Stimulated activated CD4-positive, alpha-beta T cell treated with anti-CD3 and anti-CD28 coated beads, Interleukin-12 subunit alpha, Interleukin-12 subunit beta, amount 100 ng/mL, for 4 hours (primary cell): ENCODE measurements at places on chromosomes 16 and 17.
A peak's percentile ranks its signal among the peaks of the same experiment; 100 is the strongest.

DNA sequence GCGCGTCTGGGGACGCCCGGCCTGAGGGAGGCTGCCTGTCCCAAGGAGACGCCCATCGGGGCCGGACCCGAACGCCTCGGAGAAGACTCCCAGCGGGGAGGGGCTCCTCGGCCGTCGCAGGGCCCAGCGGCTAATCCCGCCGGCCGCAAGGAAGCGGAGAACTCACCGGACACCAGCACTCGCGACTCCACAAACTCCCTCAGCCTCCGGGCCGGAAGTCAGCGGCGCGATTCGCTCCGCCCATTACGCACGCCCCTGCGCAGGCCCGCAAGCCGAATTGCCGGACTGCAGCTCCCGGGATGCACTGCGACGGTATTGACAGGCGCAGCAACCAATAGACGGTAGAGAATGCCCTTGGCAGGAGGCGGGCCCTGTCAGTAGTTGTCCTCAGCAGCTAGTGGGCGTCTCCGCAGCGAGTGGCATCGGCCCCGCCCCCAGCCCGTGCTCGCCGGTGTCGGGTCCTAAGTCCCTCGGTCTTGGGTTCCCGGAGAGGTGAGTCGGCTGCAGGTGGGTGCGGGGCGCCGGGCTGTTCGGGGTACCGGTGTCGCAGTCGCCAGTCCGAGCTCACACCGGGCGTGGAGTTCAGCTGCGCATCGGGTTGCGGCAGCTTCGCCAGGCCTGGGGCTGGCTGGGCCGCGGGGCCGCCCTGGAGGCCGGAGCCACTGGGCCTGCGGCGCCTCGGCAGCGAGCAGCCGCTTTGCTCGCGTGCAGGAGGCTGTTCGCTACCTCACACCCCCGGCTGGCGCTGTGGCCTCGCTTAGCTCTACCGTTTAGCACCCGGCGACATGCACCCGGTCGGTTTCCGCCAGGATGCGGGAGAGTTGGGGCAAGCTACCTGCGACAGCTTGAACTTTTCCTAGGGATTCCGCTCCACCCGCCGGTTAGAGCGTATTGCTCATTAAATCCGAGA is at the start of the genes ZNF174 and ZSCAN32:
TSS of gene ZNF174 (plus strand) at position 437 of the 910 bp plus-strand sequence. CDS start 790 bp downstream, outside the sequence.
TSS of gene ZSCAN32 (minus strand) at position 226 of the 910 bp plus-strand sequence. CDS start 3,447 bp downstream, outside the sequence.
- peak; percentile 97 for DNase-seq

DNA sequence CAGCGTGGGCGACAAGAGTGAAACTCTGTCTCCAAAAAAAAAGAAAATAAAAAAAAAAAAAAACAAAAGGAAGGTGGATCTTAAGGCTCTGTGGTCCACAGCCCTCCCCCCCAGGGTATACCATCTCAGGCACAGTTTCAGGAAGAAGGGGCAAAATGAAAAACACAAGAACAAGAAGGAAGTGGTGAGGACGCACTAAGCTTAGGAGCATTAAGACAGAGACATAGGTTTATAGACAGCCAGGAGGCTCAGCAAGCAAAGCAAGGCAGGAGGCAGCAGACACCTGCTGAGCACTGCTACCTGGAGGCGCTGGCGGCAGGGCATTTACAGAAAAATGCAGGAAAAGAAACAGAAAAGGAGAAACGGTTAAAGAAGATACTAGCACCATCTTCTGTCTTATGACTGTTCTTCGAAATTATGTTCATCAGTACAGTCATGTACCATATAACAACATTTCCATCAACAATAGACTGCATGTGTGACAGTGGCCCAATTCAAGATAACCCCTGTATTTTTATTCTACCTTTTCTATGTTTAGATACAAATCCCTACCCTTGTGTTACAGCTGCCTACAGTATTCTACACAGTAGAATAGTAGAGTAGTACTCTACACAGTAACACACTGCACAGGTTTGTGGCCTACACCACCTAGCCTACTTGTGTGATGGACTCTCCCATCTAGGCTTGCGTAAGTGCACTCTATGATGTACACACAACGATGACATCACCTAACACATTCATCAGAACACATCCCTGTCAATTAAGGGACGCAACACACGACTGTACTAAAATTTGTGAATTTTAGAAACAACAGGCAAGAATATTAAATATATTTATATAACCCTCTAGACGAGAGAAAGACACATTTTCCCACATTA is 62.5 kb downstream of the XPO6 start:
- DNase-seq, result no peak

DNA sequence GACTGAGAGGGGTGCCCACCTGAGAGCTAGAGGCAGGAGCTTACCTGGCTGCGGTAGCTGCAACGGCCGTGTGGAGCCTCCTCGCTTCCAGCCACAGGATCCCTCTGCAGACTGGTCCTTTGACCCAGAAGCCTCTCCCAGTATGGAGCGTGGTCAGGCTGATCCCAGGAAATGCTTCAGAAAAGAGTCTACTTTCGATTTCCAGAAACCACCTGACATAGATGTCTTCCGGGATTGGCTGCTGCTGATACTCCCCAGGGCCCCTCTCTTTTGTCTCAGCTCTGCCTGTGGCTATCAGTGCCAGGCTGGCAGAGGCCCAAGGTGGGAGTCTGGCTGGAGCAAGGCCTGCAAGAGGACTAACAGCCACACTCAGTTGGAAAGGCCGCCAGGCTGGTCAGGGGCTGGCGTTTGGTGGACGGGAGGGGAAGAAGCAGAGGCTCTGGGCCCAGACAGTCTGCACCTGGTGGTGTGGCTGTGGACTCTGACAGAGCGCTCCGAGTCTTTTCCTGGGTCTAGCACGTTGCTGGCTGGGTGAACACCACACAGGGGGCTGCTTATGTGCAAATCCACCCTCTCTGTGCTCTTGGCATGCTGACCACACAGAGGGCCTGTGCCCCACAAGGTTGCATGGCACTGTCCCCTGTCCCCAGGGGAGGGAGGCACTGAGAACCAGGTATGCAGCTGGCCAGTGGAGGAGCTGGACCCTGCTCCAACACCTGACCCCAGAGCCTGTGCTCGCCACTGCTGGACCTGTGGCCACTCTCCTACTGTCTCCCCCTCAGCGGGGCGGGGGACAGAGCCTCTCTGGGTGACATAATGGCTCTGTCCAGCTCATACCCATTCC is at the start of gene LGALS3BP:
TSS of gene LGALS3BP (minus strand) at position 144 of the 844 bp plus-strand sequence. CDS start 2,732 bp downstream, outside the sequence.
- DNase-seq, result no peak

- DNase-seq, result no peak
These were observed 9.8 kb upstream of the CD300E start for GRCh38 chr17:74633326-74633725.

DNA sequence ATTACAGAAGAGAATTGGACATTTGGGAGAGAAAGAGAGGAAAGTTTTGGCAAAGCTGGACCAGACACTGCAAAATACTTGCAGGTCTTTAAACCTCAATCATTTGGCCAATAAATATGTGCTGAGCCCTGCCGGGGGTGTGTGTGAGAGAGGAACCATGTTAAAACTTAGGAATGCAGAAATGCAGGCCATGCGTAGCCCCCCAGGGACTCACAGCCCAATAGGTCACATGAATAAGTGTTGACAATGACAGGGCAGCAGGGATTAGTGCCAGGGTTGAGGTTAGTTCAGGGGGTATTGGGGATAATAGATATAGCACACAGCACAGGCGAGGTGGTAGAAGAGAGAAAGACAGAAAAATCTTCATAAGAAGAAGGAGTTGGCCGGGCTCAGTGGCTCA is 113.3 kb upstream of the ADAMTS18 start:
- no peak for DNase-seq

- no peak for DNase-seq
These were observed 20.2 kb upstream of the TVP23A start for GRCh38 chr16:10838621-10839278.

- DNase-seq, result peak; percentile 58
These were observed at the start of gene CHD3 for GRCh38 chr17:7888184-7888920. Gene CHD3, plus strand, starts transcription at chr17:7888789. Its CDS starts 212 bp downstream, at chr17:7889001.

GRCh38 chr16:3256146-3256865 is at the start of gene MEFV:
Gene MEFV, minus strand, starts transcription at chr16:3256633. Its CDS starts 46 bp downstream, at chr16:3256587.
- no peak for DNase-seq

DNA sequence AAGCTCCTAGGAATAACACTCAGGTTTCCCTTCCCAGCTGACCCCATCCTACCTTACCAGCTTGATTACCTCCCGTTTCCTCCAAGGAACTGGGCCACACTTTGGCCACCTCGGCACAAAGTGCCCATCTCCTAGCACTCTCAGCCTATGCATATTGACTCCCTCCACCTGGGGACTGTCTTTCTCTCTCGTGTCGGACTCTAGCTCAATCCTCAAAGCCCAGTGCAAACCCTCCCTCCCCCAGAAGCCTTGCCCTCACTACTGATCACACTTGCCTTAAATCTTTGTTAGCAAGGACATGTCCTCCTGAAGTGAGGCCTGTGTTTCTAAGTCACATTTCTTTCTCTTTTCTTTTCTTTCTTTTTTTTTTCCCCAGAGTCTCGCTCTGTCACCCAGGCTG is 2.6 kb upstream of the RAB26 start:
- DNase-seq, result no peak

DNA sequence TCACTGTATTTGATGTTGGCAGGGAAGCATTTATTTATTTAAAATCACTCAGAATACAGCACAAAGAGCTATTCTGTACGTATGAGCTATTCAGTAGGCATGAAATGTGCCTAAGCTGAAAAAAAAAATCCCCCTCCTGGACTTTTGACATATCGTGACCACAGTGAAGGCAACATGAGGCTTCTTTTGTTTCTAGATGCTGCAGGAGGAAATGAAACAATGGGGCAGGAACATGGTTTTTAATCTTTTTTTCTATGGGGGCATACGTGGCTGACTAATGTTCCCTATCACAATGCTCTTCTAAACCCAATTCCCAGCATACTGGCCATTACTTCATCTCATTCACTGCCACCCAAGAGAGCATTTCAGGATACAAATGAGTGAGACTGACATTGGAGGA is 191.0 kb upstream of the PMFBP1 start:
- no peak for DNase-seq

DNA sequence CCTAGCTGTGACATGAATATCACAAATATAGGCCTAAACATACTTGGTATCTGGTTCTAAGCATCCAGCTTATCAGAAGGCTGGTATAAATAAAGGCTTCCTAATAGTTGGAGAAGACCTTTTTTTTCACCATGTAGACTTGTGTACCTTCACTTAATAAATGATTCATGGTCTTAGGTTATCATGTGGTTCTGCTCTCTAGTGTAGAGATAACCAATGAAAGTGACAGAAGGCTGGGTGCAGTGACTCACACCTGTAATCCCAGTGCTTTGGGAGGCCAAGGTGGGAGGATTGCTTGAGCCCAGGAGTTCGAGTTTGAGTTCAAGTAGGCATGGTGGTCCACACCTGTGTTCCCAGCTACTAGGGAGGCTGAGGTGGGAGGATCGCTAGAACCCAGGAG is 3.1 kb downstream of the DDX19A start:
- no peak for DNase-seq

GRCh38 chr17:55571095-55571494 is 59.8 kb upstream of the SMIM36 start:
- no peak for DNase-seq

GRCh38 chr17:76139801-76140660 is 1.0 kb downstream of the FOXJ1 start:
- DNase-seq, result peak; percentile 32

DNA sequence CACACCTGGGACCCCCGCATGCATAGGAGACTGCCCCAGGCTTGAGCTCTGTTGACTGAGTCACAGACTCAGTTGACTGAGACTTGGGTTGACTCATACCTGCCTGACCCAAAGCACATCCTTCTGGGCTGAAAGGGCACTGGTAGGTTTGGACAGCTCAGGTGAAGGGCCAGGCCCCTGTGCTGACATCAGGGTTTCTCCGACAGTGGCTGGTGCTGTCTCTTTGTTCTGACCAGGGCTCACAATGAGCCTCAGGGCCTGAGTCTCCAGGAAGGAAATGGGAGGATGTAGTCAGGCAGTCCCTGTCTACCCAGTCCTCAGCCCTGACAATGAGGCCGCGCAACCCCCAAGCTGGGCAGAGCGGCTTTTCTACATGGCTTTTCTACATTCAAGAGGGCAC is 6.5 kb downstream of the SPNS2 start:
- no peak for DNase-seq

DNA sequence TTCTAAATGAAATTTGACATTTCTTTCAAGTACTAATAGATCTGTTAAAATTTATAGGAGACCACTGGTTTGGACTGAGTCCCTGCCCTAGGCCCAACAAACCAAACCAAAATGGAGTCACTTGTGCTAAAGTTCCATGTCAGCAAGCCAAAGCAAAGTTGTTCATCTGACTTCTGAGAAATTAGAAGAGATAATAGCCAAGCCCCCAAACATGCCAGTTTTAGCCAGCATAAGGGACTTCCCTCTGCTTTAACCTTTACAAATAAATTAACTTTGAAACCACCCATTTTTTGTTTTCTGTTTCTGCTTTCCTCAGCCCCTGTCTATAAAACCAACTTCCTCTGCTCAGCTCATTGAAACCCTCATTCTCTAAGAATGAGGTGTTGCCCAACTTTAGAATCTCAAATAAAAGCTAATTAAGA is 18.9 kb downstream of the CDR2 start:
- DNase-seq, result no peak

GRCh38 chr17:44557651-44558285 is 484 bp downstream of the FZD2 start:
- DNase-seq, result no peak

- DNase-seq, result no peak
These were observed 73.0 kb downstream of the ABCC6 start for GRCh38 chr16:16150117-16150877.

GRCh38 chr17:49715717-49716279 is 8.0 kb upstream of the SLC35B1 start:
- no peak for DNase-seq

GRCh38 chr17:63697341-63698286 is 2.3 kb downstream of the LIMD2 start:
- peak; percentile 65 for DNase-seq

- no peak for DNase-seq
These were observed 17.0 kb upstream of the LHX1 start for GRCh38 chr17:36920032-36921005.

GRCh38 chr17:9218911-9219310 is 197.6 kb downstream of the NTN1 start:
- DNase-seq, result no peak

- DNase-seq, result no peak
These were observed 5.8 kb downstream of the CMTM3 start for GRCh38 chr16:66610111-66610820.

DNA sequence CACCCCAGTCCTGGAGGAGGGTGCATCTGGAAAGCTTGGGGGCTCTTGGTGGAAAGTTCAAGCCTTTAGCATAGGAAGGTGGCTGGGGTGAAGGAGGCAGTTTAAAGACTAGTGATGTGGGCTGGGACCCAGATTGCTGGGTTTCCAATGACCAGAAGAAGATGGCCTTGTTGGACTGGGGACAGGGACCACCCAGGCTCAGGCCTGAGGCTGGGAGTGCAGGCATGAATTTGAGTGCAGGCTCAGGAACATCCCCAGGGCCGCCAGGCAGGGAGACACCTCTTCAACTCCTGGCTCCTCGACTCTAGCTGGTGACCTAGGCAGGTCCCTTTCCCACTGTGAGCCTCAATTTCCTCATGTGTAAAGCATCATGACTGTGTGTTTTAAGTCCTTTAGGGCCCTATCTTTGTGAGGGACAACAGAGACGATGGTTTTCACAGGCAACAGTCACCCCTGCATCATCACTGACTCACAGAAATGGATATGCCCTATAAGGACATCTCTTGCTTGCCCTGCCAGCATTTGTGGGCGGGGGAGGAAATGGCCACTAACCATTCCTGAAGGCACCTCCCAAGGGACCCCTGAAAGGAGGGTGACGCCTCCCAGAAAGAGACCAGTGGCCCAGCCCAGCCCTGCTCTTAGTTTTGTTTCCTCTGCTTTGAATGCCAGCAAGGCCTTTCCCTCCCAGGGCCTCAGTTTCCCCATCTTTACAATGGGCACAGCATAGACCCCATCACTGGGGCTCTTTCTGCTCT is 11.1 kb downstream of the NLRC5 start:
- no peak for DNase-seq
